ENCODE measurements at places on chromosomes 4 and X. TPM values are rescaled to one million over a fixed set of nuclear protein-coding genes. Genes with fewer than 3 reads are reported as not detected.

Gene FAM184B
- not detected for total RNA-seq

Gene MTMR8
- 4.3 TPM for total RNA-seq

Gene TBX22
- total RNA-seq = not detected

Gene VCX
- not detected for total RNA-seq

Gene N4BP2
- total RNA-seq = 9.2 TPM

Gene RHOXF2
- total RNA-seq = not detected

Gene PDE6B
- total RNA-seq = 0.41 TPM

Gene PAGE4
- not detected for total RNA-seq

Gene DTHD1
- 0.16 TPM for total RNA-seq

Gene TGIF2LX
- total RNA-seq = not detected

Gene CSN1S1
- total RNA-seq = not detected

Gene SULT1E1
- not detected for total RNA-seq

Gene GPR82
- 0.41 TPM for total RNA-seq

Gene ARSH
- not detected for total RNA-seq

Gene FRG1
- total RNA-seq = 38.0 TPM

Gene OTC
- 3.2 TPM for total RNA-seq

Gene SSX4
- not detected for total RNA-seq

Gene GUCY1A1
- total RNA-seq = 254 TPM

Gene NDST3
- total RNA-seq = not detected

Gene TLR7
- total RNA-seq = 0.54 TPM

Gene TACR3
- not detected for total RNA-seq

Gene AFF2
- total RNA-seq = 0.27 TPM

Gene SHROOM2
- total RNA-seq = 0.71 TPM

Gene TRPC5OS
- not detected for total RNA-seq

Gene KCNIP4
- 28.5 TPM for total RNA-seq

Gene RASSF6
- under 0.01 TPM for total RNA-seq

Data from sigmoid colon (tissue), 7 donors.